ENCODE measurements at places on chromosomes 1 and 21.

- no peak for DNase-seq
These were observed 5.5 kb downstream of the THBS3 start for GRCh38 chr1:155202198-155202597.

DNA sequence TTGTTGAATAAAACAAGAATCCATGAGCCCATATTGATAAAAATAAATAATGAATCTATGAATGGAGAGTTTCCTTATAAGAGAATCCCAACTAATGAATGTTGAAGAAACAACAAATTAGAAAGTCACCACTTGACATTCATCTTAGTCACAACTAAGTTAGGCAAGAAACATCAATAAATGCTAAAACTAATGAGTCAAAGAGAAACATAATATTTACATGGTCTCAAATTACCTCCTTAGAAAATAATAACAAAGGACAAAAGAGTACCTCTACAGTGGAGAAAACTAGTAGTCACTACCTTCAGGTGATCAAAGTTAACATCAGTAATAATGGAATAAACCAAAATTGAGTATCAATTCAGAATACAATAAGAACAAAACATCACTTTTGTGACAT lies 93.5 kb downstream of the AKT3 start:
- no peak for DNase-seq

GRCh38 chr1:87167157-87167789 lies 161.4 kb upstream of the LMO4 start:
- no peak for DNase-seq

- DNase-seq: no peak
These were observed 311.9 kb upstream of the RUNX1 start for GRCh38 chr21:35360870-35361570.

DNA sequence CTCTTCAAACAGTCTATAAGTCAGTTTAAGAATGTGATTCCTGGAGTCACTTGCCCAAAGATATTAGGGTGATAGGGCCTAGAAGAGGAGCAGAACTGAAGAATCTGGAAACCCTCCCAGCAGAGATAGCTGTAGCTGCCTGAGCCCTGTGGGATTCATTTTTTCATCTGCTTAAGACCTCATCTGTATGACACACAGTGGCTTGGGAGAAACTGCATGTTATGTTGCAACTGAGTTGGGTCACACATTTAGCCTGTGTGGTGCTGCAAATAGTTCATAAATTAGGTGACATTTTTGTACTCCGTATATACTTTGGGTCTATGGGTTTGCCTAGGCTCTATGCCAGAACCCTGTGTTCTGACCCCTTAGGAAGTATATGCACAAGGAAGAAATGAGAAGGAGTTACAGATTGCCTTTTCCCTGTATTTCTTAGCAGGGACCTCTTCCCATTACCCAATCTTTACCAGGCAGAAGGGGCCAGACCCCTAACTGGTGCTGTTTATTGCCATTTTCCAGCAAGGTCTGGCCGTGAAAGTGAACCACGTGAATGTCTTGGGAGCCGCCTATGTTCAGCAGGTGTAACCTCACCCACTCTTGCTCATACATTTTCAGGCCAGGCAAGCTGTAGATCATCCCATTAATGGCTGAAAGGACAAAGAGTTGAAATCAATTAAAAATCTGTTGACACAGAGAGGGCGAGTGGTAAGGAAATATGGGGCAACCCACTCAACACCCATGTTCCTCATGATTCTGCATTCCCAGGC lies 41.9 kb upstream of the SLC19A2 start:
- DNase-seq: no peak

DNA sequence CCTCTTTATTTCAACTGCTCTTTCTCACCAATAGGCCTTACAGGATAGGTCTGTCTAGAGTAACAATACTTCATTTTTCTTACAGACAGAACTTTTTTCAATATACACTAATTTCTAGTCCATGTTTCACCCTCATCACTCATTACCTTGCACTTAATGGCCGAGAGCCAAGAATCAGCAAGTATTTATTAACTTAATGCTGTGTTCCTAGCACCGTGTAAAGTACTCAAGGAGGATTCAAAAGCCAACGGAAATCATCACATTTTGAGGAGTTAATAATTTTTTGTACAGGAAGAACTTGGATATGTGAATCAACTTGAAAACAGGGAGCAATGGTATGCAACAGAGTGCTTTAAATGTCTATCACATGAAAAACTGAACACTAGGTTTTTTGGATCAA lies 102.0 kb downstream of the PTPN14 start:
- no peak for DNase-seq

DNA sequence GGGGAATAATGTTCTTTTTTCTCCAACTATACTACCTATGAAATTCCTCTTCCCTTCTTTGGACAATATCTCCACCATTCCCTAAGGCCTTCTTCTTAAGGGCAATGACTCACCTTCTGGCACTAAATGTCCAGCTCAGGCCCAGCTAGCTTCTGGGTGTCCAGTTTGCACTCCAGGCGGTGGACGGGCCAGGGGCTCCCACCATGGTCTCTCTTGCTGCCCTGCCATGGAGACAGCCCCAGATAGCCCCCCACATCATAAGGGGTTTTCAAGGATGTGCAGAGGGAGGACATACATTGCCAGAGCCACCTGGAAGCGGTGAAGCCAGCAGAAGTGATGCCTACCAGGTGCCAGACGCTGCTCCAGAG lies 43.8 kb downstream of the C1orf198 start:
- no peak for DNase-seq

DNA sequence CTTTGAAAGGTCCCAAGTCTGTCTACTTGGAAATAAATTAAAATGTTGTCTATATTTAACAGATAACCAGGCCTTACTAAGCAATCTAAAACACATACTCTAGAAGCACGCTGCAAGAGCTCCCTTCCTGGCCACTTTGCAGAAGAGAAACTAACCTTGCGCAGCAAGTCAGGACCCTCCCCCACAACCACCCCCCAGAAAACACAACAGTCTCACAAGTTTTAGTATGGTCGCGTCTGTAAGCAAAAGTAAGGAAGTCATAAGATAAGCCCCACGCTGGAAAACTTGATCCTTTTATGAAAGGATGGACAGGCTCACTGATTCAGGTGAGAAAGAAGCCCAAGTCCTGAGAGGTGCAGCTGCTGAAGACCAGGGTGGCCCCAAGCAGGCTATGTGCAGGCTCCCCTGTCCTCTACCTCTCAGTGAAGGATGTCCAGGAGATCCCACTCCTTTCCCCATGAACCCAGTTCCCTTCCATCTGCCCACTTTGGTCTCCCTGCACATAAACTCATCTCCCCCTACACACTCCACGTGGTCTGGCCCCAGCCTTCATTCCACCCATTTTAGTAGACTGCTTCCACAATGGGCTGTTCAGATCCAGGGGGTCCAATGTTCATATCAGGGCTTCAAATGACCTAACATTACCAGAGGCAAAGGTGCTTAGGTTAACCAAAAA lies 23.8 kb downstream of the HIVEP3 start:
- no peak for DNase-seq

DNA sequence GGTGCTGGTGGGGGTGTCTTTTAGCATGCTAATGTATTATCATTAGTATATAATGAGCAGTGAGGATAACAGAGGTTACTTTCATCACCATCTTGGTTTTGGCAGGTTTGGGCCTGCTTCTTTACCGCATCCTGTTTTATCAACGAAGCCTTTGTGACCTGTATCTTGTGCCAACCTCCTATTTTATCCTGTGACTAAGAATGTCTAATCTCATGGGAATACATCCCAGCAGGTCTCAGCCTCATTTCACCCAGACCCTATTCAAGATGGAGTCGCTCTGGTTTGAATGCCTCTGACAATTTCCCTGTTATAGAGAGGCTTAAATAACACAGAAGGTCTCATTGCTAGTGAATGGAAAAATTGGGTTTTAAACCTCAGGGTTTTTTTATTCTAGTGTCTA lies 300.8 kb upstream of the PROX1 start:
- no peak for DNase-seq

DNA sequence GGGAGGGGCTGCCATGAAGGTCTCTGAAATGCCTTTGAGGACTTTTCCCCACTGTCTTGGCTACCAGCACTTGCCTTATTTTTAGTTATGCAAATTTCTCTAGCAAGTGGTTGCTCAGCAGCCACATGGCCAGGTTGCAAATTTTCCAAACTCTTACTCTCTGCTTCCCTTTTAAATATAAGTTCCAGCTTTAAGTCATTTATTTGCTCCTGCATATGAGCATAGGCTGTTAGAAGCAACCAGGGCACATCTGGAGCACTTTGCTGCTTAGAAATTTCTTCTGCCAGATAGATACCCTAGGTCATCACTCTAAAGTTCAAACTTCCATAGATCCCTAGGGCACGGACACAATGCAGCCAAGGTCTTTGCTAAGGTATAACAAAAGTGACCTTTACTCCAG lies 44.8 kb downstream of the DDAH1 start:
- DNase-seq: no peak

- DNase-seq: no peak
These were observed 426.6 kb downstream of the OMA1 start for GRCh38 chr1:58119971-58120370.

- DNase-seq: peak; percentile 24
These were observed at the start of gene SLC44A3 for GRCh38 chr1:94819945-94820746. Gene SLC44A3 (plus strand): TSS chr1:94820357. CDS start chr1:94820452, 95 bp downstream.

- no peak for DNase-seq
These were observed 9.3 kb downstream of the ASH1L start for GRCh38 chr1:155553349-155553748.

- DNase-seq: no peak
These were observed 133.1 kb upstream of the NFIA start for GRCh38 chr1:60949154-60949825.

GRCh38 chr1:11168731-11169130 lies 20.4 kb upstream of the ANGPTL7 start:
- DNase-seq: no peak

- no peak for DNase-seq
These were observed 496.5 kb upstream of the ADGRL2 start for GRCh38 chr1:81304187-81304586.

DNA sequence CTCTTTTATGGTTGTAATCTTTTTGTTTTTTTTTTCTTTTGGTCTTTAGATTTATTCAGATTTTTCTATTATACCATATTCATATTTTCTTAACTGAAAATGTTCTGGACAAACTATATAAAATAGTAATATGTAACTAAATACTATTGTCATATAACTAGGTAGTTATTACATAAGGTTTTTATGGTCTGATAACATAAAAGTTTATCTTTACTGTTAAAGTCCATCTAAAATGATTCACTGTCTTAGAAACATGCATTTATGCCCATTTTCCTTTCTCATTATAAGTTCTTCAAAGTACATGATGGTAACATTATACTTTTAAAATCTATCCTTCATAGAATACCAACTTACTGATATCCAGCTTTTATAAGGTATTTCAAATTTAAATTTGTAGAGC lies 29.1 kb downstream of the IARS2 start:
- no peak for DNase-seq

DNA sequence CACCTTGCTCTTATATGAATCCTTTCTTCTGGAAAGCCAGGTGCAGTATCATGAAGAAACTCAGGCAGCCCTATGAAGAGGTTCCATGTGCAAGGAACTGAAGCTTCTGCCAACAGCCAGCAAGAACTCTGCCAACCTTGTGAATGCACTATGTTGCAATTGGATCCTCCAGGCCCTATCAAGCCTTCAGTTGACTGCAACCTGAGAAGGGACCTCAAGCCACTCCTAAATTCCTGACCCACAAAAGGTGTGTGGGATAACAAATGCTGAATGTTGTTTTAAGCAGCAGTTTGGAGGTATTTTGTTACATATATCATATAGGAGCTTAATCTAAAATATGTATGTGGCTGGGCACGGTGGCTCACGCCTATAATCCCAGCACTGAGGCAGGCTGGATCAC lies 84.0 kb downstream of the RERE start:
- DNase-seq: no peak

GRCh38 chr1:53176452-53177208 lies 20.0 kb upstream of the CPT2 start:
- DNase-seq: no peak

DNA sequence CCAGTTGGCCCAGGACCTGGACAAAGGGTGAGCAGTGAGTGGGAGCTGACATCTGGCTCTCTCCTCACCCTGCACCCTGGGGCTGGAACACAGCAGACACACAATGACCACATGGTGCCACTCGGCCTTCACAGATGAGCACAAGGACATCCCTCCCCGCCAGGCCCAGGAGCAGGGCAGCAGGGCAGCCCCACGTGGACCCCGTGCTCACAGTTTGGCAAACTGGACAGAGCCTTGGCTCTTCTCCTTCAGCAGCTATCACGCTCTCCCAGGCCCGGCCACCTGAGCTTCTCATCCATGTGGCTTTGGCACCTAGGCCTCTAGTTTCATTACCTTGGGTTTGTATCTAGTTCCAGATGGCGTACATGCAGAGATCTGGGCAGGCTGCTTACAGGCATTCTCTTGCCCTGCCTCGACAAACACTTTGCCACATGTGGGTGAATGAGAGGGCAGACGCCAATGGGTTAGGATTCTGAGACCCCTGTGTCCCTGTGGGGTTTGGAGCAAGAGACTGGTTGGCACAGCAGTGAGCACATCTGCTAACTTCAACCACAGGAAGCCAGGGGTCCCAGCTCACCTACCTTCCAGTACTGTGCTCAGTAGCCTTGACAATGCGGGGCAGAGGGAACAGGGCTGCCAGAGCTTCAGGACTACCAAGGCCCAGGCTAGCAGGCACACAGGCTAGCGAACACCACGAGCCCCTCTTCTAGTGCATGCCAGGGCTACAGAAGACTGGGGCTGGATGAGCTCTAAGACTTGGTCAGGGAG lies 3.4 kb upstream of the PTPRF start:
- DNase-seq: no peak

- no peak for DNase-seq
These were observed 690 bp downstream of the EPS8L3 start for GRCh38 chr1:109762821-109763645.

GRCh38 chr1:27416387-27417111 lies 24.1 kb downstream of the GPR3 start:
- no peak for DNase-seq

DNA sequence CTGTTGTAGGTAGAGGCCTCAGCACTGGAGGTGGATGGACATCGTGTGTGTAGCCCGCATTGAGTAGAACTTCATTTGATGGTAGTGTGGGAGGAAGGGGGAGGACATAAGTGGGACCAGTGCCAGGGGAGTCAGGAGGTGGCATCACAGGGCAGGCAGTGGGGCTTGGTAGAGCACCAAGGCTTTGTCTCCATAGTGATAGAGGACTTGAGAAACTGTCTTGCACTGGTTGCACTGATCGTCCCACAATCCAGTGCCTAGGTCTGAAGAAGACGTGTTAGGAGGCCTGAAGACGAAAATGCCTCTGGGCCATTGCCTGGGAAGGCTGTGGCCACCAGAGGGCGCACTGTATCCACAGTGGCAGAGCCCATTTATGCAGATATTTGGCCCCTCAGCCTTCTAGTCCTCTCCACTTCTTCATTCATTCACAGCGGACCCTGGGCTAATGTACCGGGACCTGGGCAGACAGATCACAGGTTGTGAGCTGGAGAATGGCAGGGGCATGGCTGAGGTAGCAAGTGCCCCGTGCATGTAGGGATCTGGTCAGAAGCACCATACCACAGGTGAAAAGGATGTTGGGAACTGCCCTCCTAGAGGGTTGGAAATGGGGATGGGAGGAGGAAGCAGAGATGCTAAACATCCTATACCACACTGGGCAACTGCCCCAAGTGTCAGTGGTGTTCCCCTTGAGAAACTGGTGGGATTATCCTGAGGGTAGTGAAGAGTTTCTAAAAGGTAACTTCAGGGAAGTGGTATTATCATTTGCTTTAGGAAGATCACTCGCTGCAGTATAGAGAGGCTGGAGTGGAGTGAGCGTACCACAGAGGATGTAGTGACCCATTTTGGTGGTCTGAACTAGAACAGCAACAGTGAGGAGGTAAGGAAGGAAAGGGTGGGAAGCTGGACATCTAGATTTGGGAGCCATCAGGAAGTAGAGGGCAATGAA lies 95.3 kb downstream of the PIK3R3 start:
- peak; percentile 82 for DNase-seq

GRCh38 chr1:221809091-221810029 lies 67.5 kb upstream of the DUSP10 start:
- DNase-seq: no peak

GRCh38 chr1:55339681-55340080 lies 124.5 kb upstream of the USP24 start:
- no peak for DNase-seq

Measured in substantia nigra (tissue), 51 donors.